ENCODE measurements at places on chromosomes 12 and 14. TPM values are rescaled to one million over a fixed set of nuclear protein-coding genes. Genes with fewer than 3 reads are reported as not detected.

KRT3 gene
- not detected for total RNA-seq

GNB3 gene
- total RNA-seq: 0.92 TPM

SYT10 gene
- not detected for total RNA-seq

TMEM229B gene
- total RNA-seq: 1.0 TPM

DPPA3 gene
- not detected for total RNA-seq

UNG gene
- total RNA-seq: 18.1 TPM

AVPR1A gene
- total RNA-seq: under 0.01 TPM

CDCA3 gene
- total RNA-seq: 2.0 TPM

RXYLT1 gene
- total RNA-seq: 13.7 TPM

TEX22 gene
- 0.37 TPM for total RNA-seq

MFAP5 gene
- total RNA-seq: 20.3 TPM

GXYLT1 gene
- total RNA-seq: 8.3 TPM

TMTC3 gene
- total RNA-seq: 30.7 TPM

TAS2R50 gene
- 2.4 TPM for total RNA-seq

SYNDIG1L gene
- not detected for total RNA-seq

CNTN1 gene
- 0.65 TPM for total RNA-seq
